ENCODE measurements at places on chromosomes 2 and 18.

- DNase-seq: no peak
These were observed 79.1 kb downstream of the PLCL1 start for GRCh38 chr2:197883354-197884032.

GRCh38 chr2:229884775-229885699, 36.8 kb downstream of the TRIP12 start:
- no peak for DNase-seq

- DNase-seq: no peak
These were observed 366.6 kb upstream of the MC4R start for GRCh38 chr18:60739212-60739611.

DNA sequence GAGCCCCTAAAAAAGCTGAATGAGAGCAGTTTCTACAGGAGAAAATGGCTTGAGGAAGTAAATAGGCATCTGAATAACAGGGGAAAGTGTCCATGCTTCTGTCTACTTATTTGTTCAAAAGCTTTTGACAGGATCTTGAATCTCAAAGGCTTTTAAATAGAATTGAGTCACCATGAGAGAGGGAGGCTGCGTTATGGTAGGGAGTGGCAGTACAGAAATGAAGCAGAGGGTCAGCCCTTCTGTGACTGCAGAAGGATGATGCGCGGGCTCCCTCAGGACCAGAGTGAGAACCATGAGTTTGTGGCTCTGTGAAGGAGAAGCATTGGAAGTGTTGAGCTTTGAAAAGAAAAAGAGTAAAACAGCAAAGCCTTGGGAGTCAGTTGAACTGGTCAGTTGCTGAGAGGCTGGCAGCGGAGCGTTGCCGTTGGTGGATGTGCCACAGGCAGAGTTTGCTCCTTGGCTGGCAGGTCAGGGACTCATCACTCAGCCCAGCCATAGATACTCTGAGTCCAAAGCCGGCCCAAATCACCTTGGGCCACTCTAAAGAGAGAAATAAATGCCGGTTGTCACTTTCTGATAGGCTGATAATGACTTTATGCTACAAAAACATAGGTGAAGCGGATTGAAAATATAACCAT, 17.4 kb downstream of the COPS7B start:
- no peak for DNase-seq

GRCh38 chr2:238512247-238512867, 85.6 kb downstream of the ASB1 start:
- no peak for DNase-seq

DNA sequence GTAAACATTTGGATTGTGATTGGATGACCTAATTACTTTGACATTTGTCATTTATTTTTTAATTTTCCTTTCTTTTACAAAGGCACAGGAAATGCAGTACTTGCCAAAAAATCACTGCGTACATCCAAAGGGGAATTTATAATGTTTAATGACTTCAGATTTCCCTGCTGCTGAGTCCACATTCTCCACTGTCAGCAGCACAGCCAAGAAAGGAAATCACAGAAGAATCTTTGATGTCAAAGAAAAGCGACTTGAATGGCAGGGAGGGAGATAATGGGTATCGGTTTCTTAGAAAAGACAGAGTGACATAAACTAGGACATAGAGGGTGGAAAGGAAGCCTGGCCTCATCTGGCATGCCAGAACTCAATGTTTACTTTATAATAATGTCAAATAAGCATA, 41.4 kb upstream of the COPS8 start:
- DNase-seq: no peak

GRCh38 chr2:159936471-159936870, 125.9 kb downstream of the PLA2R1 start:
- DNase-seq: no peak

DNA sequence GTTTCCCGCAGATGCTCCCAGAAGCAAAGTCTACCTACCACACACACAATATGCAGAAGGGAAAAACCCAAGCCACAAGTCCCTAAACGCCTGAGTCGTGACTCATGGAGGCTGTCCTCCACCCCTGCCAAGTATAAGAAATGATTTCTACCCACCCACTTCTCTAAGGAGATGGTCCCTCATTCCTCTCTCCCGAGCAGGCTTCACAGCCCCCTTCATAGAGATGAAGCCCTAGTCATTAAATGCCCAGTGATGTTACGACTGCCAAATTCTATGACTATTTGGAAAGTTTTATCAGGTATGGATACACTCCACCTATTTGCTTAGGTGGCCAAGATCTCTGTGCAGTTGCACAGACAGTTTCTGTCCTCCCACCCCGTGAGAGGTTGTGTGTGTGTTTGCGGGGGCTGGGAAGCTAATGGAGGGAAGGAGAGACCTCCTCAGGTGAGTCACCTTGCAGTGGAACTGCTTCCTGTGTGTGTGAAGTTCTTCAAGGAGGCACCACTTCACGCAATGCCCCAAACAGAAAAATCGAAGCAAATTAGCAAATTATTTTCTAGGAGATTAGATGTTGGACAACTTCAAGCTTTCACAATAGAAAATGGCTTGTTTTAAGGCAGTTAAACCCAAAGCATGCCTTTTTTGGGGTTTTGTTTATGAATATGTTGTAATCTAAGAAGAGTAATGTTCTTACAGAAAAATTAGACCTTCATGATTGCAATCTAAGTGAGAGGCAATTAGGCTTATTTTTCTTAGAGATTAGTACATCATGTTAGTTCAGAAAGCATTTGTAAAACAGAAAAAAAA, 175.2 kb downstream of the TGIF1 start:
- DNase-seq: no peak

- DNase-seq: no peak
These were observed 150.2 kb downstream of the PARD3B start for GRCh38 chr2:204695506-204695905.

- no peak for DNase-seq
These were observed 1.4 kb downstream of the LYG1 start for GRCh38 chr2:99299580-99299979.

DNA sequence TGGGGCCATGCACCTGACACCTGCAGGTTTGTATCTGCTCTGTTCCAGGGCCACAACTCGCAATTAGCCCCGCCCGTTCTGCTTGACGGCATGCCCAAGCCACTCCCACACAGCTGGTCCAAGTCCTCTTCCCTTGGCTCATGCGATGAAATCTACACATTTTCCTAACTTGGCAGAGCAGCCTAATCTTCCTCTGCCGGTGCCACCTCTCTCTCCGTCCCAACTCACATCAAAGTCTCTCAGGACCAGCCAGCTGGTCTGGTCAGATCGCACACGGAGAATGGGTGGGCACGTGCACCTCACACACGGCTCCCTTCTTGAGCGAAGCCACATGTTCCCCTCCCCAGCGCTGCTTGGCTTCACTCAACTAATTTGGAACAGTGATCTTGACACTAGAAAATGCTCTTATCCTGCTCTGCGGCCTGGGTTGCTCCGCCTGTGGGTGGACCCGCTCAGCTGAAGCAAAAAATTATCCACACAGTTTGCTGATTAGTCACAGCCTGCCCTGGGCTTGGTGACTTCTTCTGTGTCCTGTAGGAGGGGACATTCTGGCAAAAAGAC, 176.7 kb downstream of the NRP2 start:
- no peak for DNase-seq

GRCh38 chr18:50642439-50642838, 82.6 kb downstream of the MAPK4 start:
- DNase-seq: no peak

DNA sequence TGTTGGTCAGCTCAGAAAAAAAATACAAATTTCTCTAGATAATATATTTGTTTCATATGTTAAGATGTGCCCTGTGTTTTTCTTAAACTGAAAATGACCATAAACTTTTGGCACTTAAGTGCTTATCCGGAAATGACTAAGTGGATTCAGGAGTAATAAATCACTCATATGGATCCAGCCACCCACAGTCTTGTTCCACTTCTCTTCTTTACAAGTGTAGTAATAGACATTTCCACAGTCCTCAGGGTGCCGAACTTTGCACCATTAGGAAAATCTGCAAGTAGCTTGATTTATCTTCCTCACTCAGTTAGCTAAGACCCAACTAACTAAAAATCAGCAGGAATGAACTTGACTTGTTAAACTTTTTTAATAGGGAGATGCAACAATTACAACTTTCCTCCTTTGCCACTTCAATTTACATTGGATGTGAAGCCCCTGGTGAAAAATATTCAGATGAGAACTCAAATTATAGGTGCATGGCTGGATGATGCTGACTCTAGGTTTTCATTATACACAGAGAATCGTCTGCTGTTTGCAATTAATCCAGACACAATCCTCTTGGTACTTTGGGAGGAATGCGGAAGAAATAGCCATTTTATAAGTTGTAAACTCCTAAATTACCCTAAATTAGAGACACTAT, 322.5 kb downstream of the ARHGAP15 start:
- no peak for DNase-seq

- DNase-seq: no peak
These were observed 7.0 kb upstream of the FAM178B start for GRCh38 chr2:96993367-96993766.

DNA sequence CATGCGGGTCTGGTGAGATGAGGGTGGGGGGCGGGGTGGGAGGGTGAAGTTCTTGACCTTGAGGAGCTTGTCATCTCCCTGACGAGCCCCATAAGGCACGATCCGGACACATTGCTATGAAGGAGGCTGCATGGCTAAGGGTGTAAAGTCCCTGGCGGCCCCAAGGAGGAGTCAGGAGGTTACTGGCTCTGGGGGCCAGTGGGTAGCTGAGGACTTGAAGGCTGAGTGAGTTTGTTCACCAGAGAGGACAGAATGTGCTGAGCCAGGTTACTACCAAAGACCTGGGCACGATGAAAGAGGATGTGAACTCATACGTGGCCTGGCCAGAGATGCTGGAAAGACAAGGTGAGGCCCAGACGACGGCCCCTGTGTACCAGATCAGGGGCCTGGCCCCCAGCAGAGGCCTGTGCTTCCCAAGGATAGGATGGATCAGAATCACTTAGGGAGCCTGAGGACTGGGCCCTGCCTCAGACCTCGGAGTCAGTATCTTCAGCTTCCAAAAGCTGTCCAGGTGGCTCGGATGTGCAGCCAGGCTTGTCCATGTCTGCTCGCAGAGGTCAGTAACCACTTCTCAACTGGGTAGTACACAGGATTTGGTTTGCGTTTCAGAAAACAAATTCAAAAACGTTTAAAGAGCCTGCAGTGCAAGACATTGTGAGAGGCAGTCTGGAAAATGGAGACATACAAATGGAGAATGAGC, 110.9 kb downstream of the RNF144A start:
- no peak for DNase-seq

DNA sequence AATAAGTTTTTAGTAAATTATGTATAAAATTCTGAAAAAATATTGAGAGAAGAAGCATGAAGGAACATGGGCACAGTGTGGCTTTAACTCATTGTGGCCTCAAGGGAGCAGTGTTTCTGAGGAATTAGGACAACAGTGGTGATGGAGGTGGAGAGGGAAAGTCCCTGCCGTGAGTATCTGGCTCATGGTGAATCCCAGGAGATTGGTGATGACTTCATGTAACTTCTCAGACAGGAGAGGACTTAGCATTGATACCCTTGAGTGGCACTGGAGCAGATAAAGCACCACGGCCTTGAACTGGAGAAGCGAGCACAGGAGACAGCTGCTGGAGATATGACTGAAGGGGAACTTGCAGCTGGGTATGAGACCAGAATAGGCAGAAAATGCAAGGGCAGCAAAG, 35.0 kb upstream of the LRP1B start:
- DNase-seq: no peak

DNA sequence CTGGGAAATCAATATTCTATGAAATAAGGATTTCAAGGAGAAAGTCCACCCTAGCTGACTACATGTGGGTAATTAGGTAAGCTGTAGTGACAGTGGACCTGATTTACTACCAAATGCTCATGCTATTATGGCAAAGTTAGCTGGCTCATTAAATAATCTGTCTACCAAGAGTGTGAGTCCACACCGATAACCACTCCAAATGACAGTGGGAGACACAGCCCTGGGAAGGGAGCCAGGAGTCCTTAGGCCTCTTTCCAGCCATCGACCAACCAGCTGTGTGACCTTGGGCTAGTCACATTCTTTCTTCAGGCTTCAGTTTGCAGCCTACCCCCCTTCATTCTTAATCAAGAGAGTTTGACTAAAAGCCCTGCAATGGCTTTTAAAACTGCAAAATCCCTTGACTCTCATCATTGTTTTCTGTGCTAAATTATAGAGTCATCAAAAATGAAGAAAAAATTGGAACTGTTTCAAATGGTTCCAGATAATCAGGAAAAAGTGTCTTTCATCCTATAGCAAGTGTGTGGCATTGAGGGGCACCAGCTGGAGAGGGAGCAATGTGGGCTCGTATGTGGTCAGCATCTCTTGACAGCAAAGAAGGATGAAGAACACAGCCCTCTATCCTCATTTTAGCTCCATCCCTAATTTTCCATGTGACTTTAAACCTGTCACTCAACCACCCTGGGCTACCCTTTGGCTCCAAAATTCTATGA, 45.6 kb upstream of the SLC14A2 start:
- no peak for DNase-seq

Measured in naive thymus-derived CD4-positive, alpha-beta T cell (primary cell).